NCI-H1694 treated with DMSO at 0.1 percent for 48 hours (cell line): ENCODE measurements at places on chromosomes 2 and 18.

GRCh38 chr2:226478109-226478809, 321.4 kb downstream of the IRS1 start:
- DNase-seq, result no peak

GRCh38 chr2:137879121-137879520, 85.2 kb upstream of the HNMT start:
- DNase-seq, result no peak

GRCh38 chr2:8365331-8365910, 316.4 kb upstream of the ID2 start:
- DNase-seq, result no peak

GRCh38 chr18:45652303-45653080, 37.2 kb downstream of the SLC14A2 start:
- no peak for DNase-seq

GRCh38 chr18:8797206-8797605, 91.8 kb downstream of the MTCL1 start:
- DNase-seq, result no peak

DNA sequence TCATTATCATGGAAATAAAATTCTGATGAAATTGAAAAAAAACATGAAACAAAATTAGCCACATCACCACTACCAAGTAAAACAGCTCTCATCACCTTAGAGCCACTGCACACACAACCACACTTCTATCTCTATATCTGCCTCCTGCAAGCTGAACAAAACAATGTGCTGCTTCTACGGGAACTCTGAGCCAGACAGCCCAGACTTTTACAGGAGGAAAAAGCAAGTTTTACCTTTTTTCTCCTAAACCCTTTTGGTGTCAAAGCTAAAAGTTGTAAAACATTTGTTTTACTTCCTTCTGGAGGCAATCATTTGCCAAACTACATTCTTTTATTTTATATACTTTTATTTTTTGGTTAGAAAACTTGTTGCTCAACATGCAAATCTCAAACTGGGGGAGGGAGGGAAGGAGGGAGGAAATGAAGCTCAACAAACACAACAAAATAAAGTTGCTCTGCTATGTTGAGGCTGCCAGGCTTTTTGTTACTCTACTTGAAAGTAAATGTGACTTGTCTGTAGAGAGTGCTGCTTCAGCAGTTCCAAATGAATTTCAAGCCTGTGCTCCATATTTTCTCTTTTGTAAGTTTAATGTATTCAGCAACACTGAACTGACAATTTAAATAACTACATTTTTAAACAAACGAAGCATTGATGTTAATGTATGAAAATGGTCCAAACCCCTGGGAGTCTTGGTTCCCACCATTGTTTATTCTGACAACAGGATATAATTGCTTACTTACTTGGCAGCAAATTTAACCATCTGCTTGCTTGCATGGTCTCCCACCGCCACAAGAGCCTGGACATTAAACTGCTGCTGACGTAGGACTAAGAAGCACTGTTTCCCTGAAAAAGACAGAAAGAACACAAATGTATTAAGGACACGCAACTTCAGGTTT, 24.5 kb downstream of the DARS1 start:
- DNase-seq, result peak; percentile 64

DNA sequence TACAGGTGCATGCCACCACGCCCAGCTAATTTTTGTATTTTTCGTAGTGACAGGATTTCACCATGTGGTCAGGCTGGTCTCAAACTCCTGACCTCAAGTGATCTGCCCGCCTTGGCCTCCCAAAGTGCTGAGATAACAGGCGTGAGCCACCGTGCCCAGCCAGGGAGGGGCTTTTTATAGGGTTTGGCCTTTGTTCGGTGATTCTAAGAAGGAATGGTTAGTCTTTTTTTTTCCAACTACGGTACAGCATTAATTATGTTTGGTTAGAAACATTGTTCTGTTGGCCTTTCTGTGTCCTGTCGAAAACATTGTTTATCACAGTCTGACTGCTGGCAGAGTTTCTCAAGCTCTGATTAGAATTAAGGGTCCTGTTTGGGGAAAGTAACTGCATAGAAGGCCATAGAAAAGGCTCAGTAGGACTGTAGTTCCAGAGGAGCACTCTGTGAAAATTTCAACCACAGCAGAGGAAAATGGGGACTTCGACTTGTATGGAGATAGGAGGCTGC, 19.3 kb upstream of the SMCHD1 start:
- DNase-seq, result no peak

DNA sequence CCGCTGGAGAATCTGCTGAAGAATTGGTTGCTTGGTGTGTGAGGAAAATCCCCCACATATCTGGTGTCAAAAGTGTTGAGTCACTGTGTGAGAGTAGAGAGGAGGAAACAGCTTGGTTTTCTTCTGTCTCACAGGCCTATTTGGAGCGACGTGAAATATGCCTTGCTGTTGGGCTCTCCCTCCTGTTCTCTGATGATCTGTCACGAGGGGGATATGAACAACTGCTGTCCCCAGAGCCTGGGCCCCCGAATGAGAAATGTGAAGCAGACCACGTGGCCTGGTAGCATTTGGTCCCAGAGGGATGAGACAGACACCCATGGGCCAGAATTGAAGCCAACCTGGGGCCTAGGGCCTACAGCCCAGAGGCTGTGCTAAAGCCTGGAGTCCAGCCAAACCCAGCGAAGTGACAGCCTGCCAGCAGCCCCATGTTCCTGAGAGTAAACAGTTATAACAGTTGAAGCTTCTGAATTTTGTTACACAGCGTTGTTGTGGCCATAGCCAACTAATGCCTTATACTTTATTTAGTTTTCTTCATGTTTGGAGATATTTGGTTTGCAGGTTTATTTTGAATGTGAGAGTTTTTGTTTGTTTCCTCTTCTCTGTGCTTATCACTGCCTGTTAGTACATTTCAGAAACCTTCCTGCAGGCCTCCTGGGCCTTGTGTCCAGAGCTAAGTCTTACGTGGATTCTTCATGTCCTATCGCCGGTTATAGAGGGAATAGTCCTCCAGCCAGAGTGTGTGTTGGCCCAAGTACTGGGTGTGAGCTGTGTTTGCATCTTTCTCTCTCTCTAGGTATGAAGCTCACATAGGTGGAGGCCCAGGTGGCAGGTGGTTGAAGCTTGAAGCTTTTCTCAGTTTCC, 18.7 kb upstream of the COLEC12 start:
- DNase-seq, result peak; percentile 45

GRCh38 chr2:217958884-217959225, 43.9 kb downstream of the TNS1 start:
- no peak for DNase-seq

GRCh38 chr2:102012061-102012614, 20.4 kb downstream of the IL1R2 start:
- no peak for DNase-seq

DNA sequence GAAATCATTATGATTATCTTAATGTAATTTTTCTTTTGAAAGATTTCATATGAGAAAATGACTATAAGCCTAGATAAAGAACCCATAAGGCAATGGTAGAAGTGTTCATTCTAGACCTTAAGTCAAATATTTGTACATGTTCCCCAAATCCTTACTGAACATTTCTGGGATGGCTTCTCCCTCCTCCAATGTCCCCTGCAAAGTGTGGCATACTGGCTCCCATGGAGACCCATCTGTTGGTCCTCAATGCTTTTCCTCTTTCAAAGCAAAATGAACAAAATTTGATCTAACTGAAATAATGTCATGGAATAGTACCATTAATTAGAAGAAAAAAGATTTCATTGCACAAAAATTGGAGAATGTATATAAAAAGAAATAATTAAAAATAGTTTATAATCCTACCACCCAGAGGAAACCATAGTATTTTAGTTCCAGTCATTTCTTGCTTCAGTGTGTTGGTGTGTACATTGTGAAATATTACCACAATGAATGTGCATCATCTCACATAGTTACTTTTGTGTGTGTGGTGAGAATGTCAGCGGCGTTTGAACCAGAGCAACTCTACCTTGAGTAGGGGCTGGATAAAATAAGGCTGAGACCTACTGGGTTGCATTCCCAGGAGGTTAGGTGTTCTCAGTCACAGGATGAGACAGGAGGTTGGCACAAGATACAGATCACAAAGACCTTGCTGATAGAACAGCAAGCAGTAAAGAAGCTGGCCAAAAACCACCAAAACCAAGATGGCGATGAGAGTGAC, 181.3 kb downstream of the UXS1 start:
- no peak for DNase-seq

DNA sequence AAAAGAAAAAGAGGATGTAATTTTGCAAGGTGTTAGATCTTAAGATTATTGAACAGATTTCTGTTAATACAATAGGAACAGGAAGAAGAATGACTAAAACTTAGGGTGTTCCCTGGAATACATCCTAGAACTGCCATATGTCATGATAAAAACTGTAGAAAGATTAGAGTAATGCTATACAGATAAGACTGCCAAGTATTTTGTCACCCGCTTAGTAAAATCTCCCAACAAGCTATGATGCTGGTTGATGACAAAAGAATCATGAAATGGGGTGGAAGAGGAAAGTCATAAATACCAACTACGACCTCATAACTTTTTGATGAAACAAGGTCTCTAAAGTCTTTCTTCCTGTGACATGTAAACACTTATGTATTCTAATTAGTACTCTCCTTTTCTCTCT, 163.6 kb upstream of the COL3A1 start:
- no peak for DNase-seq

DNA sequence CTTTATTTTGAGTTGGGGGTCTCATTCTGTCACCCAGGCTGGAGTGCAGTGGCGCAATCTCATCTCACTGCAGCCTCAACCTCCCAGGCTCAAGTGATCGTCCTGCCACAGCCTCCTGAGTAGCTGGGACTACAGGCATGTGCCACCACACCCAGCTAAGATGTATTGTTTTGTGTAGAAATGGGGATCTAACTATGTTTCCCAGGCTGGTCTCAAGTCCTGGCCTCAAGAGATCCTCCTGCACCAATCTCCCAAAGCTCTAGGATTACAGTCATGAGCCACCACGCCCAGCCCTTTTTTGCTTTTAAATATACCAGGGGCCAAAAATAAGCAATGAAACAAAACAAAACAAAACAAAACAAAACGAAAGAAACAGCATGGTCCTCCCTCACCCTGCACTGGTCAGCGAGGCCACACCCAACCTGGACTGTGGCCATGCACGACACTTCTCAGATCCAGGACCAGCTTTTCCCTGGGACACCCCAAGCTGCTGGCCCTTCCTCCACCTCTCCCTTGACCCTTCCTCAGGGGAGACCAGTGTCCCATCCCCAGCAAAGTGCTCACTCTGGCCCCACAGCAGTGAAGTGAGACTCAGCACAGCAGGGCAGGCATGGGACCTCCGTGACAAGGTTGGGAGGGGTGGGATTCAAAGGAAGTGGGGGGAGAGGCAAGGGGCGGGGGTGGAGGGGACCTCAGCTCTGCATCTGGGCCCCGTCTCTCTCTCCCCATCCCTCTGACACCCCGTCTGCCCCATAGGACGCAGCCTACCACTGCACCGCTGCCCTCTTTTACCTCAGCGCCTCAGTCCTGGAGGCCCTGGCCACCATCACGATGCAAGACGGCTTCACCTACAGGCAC, 23.5 kb downstream of the MAL start:
- DNase-seq, result no peak

DNA sequence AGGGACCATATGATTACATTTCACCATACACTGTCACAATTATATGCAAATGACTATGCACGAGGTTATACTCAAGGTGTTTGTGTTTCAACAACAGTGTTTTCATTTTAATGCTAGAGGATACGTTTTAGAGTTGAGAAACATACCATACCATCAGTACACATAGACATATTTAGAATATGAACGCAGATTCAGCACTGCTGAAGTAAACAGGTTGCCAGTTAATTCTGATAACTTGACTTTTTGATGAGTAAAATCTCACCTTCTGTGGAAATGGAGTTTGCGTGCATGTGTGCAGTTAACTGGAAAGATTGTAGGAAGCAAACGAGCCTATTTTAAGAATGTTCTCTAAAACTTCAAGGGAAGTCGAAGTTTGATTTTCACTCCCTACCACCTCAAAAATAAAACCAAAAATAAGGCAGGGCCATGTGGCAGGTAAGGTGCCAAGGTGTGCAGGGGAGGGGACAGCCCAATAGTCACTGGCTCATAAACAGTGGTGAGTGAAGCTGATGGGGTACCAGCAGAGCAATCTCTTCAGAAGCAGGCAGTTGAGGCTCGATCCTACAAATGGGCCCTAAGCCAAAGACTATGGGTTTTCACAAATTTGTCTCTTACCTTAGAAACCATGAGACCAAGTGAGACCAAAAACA, 213.1 kb downstream of the IKZF2 start:
- DNase-seq, result no peak

- peak; percentile 65 for DNase-seq
Observed at GRCh38 chr2:134359367-134360081, 105.7 kb downstream of the MGAT5 start.

DNA sequence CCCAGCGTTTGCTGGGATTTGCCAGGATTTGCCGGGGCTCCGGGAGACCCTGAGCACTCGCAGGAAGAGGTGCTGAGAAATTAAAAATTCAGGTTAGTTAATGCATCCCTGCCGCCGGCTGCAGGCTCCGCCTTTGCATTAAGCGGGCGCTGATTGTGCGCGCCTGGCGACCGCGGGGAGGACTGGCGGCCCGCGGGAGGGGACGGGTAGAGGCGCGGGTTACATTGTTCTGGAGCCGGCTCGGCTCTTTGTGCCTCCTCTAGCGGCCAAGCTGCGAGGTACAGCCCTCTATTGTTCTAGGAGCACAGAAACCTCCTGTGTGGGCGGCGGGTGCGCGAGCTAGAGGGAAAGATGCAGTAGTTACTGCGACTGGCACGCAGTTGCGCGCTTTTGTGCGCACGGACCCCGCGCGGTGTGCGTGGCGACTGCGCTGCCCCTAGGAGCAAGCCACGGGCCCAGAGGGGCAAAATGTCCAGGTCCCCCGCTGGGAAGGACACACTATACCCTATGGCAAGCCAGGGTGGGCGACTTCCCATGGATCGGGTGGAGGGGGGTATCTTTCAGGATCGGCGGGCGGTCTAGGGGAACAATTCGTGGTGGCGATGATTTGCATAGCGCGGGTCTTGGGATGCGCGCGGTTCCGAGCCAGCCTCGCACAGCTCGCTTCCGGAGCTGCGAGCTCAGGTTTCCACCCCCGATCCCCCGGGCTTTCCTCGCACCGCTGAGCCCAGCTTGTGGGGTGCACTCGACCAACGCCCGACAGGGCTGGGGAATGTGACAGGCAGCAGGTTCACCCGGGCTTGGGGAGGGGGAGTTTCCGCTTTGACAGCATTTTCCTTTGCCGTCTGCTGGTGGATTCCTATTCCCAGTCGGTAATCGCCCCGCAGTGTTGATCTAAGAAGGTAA, 2.8 kb downstream of the ONECUT2 start:
- peak; percentile 85 for DNase-seq
